ENCODE measurements at places on chromosomes 5 and 9. TPM values are rescaled to one million over a fixed set of nuclear protein-coding genes. Genes with fewer than 3 reads are reported as not detected.

ZDHHC11B gene
- not detected for polyA plus RNA-seq

CDX1 gene
- not detected for polyA plus RNA-seq

PKD2L2 gene
- polyA plus RNA-seq: not detected

KCNV2 gene
- polyA plus RNA-seq: not detected

TTLL11 gene
- polyA plus RNA-seq: 5.6 TPM

PFN3 gene
- not detected for polyA plus RNA-seq

MYMK gene
- polyA plus RNA-seq: not detected

TXNDC8 gene
- polyA plus RNA-seq: not detected

PRDM9 gene
- not detected for polyA plus RNA-seq

PTCD2 gene
- 7.8 TPM for polyA plus RNA-seq

PCDHB7 gene
- polyA plus RNA-seq: not detected

SHLD3 gene
- 12.8 TPM for polyA plus RNA-seq

SPATA31C2 gene
- polyA plus RNA-seq: not detected

EQTN gene
- not detected for polyA plus RNA-seq

GABRA1 gene
- polyA plus RNA-seq: not detected

TSSK1B gene
- polyA plus RNA-seq: not detected

HAVCR1 gene
- 0.59 TPM for polyA plus RNA-seq

ENTPD8 gene
- not detected for polyA plus RNA-seq

ENHO gene
- 1.00 TPM for polyA plus RNA-seq

OR2Y1 gene
- polyA plus RNA-seq: not detected

IL31RA gene
- not detected for polyA plus RNA-seq

SPINK4 gene
- not detected for polyA plus RNA-seq

CSNK1G3 gene
- 28.7 TPM for polyA plus RNA-seq

PCDHA8 gene
- polyA plus RNA-seq: not detected

RHOBTB3 gene
- 25.7 TPM for polyA plus RNA-seq

CCDC183 gene
- 0.37 TPM for polyA plus RNA-seq

C9orf153 gene
- not detected for polyA plus RNA-seq

CSF1R gene
- 2.5 TPM for polyA plus RNA-seq

RNF183 gene
- not detected for polyA plus RNA-seq

FCHO2 gene
- 5.8 TPM for polyA plus RNA-seq

GRIA1 gene
- not detected for polyA plus RNA-seq

FOXD4L5 gene
- polyA plus RNA-seq: not detected

SMIM23 gene
- not detected for polyA plus RNA-seq

DEPDC1B gene
- 1.4 TPM for polyA plus RNA-seq

ZNG1E gene
- 9.8 TPM for polyA plus RNA-seq

MAP1B gene
- polyA plus RNA-seq: 0.30 TPM

DMRTA1 gene
- not detected for polyA plus RNA-seq

SOHLH1 gene
- not detected for polyA plus RNA-seq

ADAMTSL1 gene
- not detected for polyA plus RNA-seq

GPR21 gene
- not detected for polyA plus RNA-seq

All from immature natural killer cell (primary cell).